HT1080 (cell line): ENCODE measurements at places on chromosomes 3 and 15. TPM values are rescaled to one million over a fixed set of nuclear protein-coding genes. Genes with fewer than 3 reads are reported as not detected.

TMEM266 gene
- 0.08 and 0.17 TPM in 2 replicates for total RNA-seq

GRCh38 chr3:116285781-116286421 is 159.4 kb downstream of the LSAMP start:
- no peak for DNase-seq

DNA sequence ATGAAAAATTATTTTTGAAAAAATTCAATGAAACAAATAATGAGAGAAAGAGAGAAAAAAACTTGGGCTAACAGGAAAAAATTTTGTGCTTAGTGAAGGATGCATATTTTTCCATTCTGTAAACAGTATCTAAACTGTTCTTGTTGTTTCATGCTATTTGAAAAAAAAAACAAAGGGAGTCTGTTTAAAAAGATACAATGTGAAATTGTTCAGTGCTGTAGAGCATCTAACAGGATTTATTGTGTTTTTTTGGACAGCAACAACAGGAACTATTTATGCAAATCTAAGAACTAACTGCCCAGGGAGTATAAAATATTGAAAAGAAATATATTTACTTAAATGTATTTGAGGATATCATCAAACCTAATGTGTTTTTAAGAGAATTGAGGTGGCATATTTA is 55.1 kb downstream of the PEX5L start:
- no peak for DNase-seq

DNA sequence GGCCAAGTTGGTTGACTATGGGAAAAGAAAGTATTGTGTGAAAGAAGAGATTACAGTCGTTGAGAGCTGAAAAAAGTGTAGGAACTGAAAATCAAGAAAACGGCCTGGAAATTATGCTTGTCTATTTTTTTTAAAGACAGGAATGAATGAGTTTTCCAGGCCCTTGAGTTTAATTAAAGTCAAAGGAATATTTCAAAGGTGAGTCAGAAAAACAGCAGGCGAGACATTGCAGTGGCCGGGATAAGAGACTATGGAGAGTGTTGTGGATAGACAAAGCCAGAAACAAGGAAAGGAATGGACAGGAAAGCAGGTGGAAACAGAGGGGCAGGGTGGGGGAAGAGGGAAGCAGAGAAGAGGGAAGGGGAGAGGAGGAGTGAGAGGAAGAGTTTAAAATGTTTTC is 275.1 kb upstream of the LRTM1 start:
- DNase-seq = peak; percentile 82

DNA sequence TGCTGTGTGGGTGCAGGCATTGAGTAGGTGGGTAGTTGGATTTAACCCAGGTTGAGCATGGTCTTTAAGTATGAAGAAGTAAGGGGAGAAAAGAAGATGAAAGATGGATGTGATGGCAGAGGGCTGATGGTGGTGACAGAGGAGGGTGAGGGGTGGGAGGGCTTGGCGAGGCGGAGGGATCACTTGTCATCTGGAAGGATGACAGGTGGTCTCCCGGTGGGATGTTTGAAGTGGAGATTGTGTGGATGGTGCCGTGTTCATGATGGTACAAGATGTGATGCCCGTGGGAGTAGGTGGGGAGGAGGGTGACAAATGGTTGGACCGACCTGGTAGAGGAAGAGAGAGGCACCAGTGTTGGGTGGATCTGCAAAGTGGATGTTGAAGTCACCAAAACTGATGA is 208.8 kb downstream of the RPLP1 start:
- DNase-seq = no peak

- DNase-seq = no peak
These were observed 99.2 kb downstream of the TPRA1 start for GRCh38 chr3:127491323-127491722.

DNA sequence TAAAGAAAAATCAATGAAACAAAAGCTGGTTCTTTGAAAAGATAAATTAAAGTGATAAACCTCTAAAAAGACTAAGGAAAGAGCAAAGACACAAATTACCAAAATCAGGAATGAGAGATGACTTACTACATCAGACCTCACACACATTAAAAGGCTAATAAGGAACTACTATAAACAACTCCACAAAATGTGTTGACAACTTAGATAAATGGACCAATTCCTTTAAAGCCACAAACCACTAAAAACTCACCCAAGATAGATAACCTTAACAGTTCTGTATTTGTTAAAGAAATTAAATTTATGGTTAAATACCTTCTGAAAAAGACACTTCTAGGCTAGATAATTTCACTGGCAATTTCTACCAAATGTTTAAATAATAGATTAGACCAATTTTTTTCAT is 170.4 kb downstream of the SMAD6 start:
- DNase-seq = no peak

- DNase-seq = no peak
These were observed 55.6 kb upstream of the C15orf61 start for GRCh38 chr15:67465196-67465952.

DNA sequence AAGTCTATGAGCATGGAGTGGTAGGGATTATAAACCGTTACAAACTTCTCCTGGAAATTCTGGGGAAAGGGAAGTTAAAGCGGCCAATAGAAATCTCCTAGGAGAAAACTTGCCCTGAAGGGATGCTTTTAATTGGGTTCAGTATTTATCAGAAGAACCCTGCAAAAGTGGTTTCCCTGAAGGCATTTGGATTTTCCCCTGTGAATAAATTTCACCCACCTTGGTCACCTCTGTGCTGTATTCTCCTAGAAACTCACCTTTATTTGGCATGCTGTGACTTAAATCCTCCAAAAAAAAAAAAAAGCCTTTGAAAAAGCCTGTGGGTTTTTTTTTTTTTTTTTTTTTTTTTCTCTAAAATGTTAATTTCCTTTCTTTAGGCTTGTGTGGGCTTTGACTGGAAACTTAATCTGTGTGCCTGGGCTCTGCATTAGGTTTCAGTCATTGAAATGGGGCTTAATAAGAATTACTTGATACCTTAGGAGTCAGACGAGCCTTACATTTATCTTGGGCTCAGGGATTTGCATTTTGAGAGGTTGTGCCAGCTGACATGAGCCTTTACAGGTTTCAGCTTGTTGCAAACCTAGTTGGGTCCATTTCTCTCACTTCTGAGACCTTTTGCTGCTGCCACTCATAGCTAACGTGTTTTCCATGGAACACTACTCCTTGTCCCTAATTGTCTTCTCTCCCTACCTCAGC is 22.0 kb downstream of the TGFBR2 start:
- DNase-seq = no peak

DNA sequence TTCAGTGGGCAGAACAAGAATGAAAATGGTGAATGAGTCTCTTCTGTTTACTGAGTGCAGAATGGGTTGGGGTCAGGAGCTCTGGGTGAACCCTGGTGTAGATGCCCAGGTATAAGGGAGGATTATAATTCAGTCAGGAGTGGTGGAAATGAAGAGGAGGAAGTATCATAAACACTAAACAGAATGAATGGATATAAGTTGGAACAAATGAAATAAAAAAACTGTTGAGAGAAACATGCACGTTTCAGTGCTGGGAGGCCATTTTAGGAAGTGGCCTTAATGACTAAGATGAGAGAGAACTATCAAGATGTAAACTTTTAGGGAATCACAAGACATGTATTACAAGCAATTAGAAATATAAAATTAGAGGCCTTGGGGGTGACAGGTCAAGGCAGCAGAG is 32.8 kb upstream of the LEKR1 start:
- DNase-seq = no peak
